Endothelial cell (in vitro differentiated cells): ENCODE measurements at places on chromosomes 4 and X. TPM values are rescaled to one million over a fixed set of nuclear protein-coding genes. Genes with fewer than 3 reads are reported as not detected.

GRCh38 chrX:132481449-132481848 lies 7.4 kb downstream of the MBNL3 start:
- no peak overlapping the region for H3K27ac ChIP-seq
- peaks cover 14% of the 10 kb centered on the region for H3K4me1 ChIP-seq
- H3K27me3 ChIP-seq: no peaks in the 10 kb centered on the region
- DNase-seq: no peak

- H3K27ac ChIP-seq: no peak overlapping the region
- no peaks in the 10 kb centered on the region for H3K36me3 ChIP-seq
- DNase-seq: no peak
- H3K4me3 ChIP-seq: no peak overlapping the region
- no peaks in the 10 kb centered on the region for H3K27me3 ChIP-seq
These were observed 853.5 kb downstream of the TRIML1 start for GRCh38 chr4:188992706-188993105.

GRCh38 chrX:1444561-1445500 lies 7.9 kb downstream of the ASMTL start:
- peaks cover 10% of the 10 kb centered on the region for H3K4me1 ChIP-seq
- no peak for DNase-seq
- no peak overlapping the region for H3K27ac ChIP-seq
- H3K36me3 ChIP-seq: peaks cover 56% of the 10 kb centered on the region

DNA sequence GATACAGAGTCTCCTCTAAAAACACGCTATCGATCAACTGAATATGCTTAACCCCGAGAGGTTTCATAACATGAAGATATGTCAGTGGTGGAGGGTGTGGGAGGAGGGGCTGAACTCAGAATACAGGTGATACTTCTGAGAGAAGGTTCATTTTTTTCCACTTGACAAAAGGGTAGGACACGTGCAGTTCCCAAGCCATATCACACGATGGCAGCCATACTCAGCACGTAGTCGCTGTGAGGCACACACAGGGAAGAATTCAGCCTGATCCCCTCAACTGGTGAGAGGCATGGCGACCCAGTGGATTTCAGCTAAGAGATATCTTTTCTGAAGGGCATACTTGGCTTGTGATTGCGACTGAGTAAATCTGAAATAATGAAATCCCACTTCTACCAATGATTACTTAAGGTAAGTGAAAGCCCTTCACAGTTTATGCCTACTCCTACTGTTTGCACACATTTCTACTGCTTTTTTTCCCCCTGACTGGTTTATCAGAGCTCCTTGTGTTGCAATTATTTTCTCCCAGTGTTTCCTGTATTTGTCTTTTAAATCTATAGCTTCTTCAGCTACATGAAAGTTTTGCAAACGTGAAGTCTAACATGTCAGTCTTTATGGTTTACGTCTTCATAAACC lies 133.1 kb downstream of the CORIN start:
- no peaks in the 10 kb centered on the region for H3K36me3 ChIP-seq
- DNase-seq: peak; percentile 54
- H3K4me1 ChIP-seq: peaks cover 2% of the 10 kb centered on the region
- H3K4me3 ChIP-seq: no peak overlapping the region

- no peaks in the 10 kb centered on the region for H3K27me3 ChIP-seq
- no peak overlapping the region for H3K4me3 ChIP-seq
- no peak for DNase-seq
- peaks cover 81% of the 10 kb centered on the region for H3K4me1 ChIP-seq
- H3K36me3 ChIP-seq: peaks cover 11% of the 10 kb centered on the region
These were observed 77.6 kb downstream of the AFF1 start for GRCh38 chr4:87012265-87012953.

DNA sequence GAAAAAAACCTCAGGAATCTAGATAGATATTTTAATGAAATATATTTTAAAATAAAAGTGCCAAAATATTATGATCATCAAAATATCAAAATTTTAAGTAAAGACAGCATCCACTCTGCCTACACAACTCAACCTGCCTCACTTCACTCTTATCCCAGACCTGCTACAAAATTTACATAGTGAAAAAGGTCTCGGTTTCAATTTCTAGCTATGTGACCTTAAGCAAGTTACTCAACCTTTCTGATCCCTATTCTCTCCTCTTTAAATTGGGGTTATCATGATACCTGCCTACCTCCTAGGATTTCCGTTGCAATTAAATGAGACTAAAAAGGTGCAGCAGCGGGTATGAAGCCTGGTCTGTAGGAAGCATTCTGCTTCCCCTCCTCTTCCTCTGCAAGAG lies 72.9 kb downstream of the FAM114A1 start:
- H3K36me3 ChIP-seq: peaks cover 4% of the 10 kb centered on the region
- H3K4me3 ChIP-seq: no peak overlapping the region
- no peak overlapping the region for H3K27ac ChIP-seq
- H3K4me1 ChIP-seq: no peaks in the 10 kb centered on the region
- H3K27me3 ChIP-seq: no peaks in the 10 kb centered on the region

DNA sequence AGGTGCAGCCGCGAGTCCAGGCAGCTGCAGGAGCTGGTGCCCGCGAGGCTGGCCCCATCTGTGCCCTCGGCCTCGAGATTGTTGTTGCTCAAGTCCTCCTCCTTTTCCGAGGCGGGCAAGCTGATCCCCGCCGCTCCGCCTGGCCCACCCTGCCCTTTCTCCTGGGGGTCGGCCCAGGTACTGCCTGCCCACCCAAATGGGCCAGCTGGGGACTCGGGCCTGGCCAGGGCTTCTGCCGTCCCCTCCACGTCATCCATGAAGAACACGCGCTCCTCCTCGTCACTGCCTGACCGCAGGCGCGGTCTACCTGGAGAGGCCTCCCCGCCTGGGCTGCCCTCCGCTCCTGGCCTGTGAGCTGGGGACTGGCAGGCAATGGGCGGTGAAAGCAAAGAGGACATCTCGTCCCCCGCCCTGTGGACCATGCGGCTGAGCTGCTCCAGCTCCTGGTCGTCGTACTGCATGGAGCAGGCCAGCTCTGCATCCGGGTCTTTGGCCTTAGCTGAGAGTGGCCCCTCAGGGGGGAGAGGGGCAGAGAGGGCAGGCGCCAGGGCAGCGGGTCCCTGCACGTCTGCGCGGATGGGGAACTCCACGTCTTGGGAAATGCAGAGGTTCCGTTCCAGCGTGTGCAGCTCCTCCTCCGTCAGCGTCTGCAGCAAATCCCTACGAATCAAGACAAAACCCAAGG lies 43.1 kb upstream of the MXD4 start:
- no peak for DNase-seq
- peaks cover 9% of the 10 kb centered on the region for H3K36me3 ChIP-seq
- H3K4me3 ChIP-seq: no peak overlapping the region
- H3K27me3 ChIP-seq: peaks cover 1% of the 10 kb centered on the region

- H3K4me1 ChIP-seq: no peaks in the 10 kb centered on the region
- H3K4me3 ChIP-seq: no peak overlapping the region
- no peak for DNase-seq
- H3K27me3 ChIP-seq: no peaks in the 10 kb centered on the region
- no peaks in the 10 kb centered on the region for H3K36me3 ChIP-seq
These were observed 1030.9 kb downstream of the FSTL5 start for GRCh38 chr4:161132715-161133425.

DNA sequence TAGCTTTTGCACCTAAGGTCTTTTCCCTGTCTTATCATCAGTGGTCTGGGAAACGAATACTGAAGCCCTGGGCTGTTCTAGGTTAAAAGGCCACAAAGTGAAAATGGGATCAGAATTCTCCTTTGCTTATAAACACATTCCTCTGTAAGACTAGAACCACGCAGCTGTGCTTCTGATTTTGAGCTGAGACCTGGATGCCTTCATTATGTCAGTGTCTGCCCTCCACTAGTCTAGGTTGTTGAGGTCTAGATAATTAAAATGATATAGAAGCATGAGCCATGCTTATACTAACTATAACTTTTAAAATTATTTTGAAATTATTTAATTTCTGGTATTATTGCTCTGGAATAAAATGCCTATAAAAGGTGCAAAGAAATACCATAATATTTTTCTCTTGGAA lies 403.9 kb downstream of the ADGRL3 start:
- no peaks in the 10 kb centered on the region for H3K4me1 ChIP-seq
- no peaks in the 10 kb centered on the region for H3K27me3 ChIP-seq
- H3K36me3 ChIP-seq: no peaks in the 10 kb centered on the region
- no peak overlapping the region for H3K4me3 ChIP-seq

GRCh38 chrX:153875391-153876111 lies 10.4 kb downstream of the L1CAM start:
- peak; percentile 67 for DNase-seq
- H3K27me3 ChIP-seq: peaks cover 6% of the 10 kb centered on the region
- H3K4me3 ChIP-seq: no peak overlapping the region

DNA sequence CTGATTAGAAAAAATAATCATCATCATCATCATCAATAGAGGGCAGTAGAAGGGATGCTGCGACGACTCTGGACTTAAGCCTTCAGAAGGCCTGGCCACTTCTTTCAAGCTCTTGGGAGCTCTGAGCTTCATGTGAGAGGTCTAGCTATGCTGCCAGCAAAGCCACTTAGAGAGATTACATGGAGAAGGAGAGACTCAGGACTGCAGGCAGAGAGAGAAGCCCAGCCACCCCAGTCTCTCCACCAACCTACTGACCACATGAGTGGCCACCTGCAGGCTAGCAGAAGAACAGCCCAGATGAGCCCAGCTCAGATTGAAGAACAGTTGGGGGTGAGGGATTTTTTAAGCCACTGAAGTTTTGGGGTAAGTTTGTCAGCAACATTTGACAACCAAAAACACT lies 17.1 kb upstream of the TMEM150C start:
- no peak for DNase-seq
- H3K27me3 ChIP-seq: peaks cover 7% of the 10 kb centered on the region
- H3K4me1 ChIP-seq: peaks cover 3% of the 10 kb centered on the region
- H3K27ac ChIP-seq: no peak overlapping the region

GRCh38 chr4:122479935-122480416 lies 23.5 kb upstream of the IL2 start:
- no peaks in the 10 kb centered on the region for H3K4me1 ChIP-seq
- no peaks in the 10 kb centered on the region for H3K27me3 ChIP-seq
- H3K27ac ChIP-seq: no peak overlapping the region
- no peak overlapping the region for H3K4me3 ChIP-seq
- no peak for DNase-seq

- DNase-seq: no peak
These were observed 632.9 kb downstream of the ZNF674 start for GRCh38 chrX:45912316-45912715.

- DNase-seq: no peak
- no peaks in the 10 kb centered on the region for H3K36me3 ChIP-seq
- H3K4me3 ChIP-seq: no peak overlapping the region
- peaks cover 9% of the 10 kb centered on the region for H3K4me1 ChIP-seq
- H3K27ac ChIP-seq: peak overlapping the region; percentile 15
These were observed 392.8 kb upstream of the NR3C2 start for GRCh38 chr4:148834804-148835631.

- DNase-seq: no peak
- H3K4me1 ChIP-seq: no peaks in the 10 kb centered on the region
- H3K4me3 ChIP-seq: no peak overlapping the region
- H3K27ac ChIP-seq: no peak overlapping the region
- H3K27me3 ChIP-seq: no peaks in the 10 kb centered on the region
- H3K36me3 ChIP-seq: peaks cover 5% of the 10 kb centered on the region
These were observed 92.0 kb upstream of the EMCN start for GRCh38 chr4:100609810-100610209.

- DNase-seq: no peak
- peaks cover 4% of the 10 kb centered on the region for H3K27me3 ChIP-seq
- no peaks in the 10 kb centered on the region for H3K36me3 ChIP-seq
- H3K4me1 ChIP-seq: no peaks in the 10 kb centered on the region
These were observed 93.6 kb downstream of the DCTD start for GRCh38 chr4:182823576-182823975.

GRCh38 chr4:78197947-78198346 lies 140.8 kb downstream of the FRAS1 start:
- H3K27me3 ChIP-seq: peaks cover 4% of the 10 kb centered on the region
- no peak overlapping the region for H3K4me3 ChIP-seq
- DNase-seq: no peak
- H3K4me1 ChIP-seq: peaks cover 7% of the 10 kb centered on the region
- H3K36me3 ChIP-seq: no peaks in the 10 kb centered on the region

GRCh38 chr4:143502231-143502630 lies 11.3 kb upstream of the SMARCA5 start:
- peaks cover 2% of the 10 kb centered on the region for H3K27me3 ChIP-seq
- no peaks in the 10 kb centered on the region for H3K36me3 ChIP-seq

DNA sequence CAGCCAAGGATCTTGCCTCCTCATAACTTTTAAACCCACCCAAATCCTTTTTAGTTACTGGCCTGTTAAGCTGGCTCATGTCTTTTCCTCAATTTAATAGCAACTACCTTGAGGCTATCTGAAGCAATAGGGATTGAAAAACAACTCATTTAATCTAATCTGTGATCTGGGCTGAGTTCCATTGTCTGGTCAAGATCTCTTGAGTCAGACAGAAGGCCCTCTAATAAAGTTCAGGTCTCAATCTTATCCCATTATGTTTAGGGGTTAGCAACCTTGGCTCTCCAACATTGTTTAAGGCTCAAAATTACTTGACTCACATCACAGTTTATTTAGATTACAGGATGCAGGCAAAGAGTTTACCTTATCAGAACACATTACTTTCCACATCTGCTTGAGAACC lies 436.1 kb downstream of the ANKRD50 start:
- no peaks in the 10 kb centered on the region for H3K36me3 ChIP-seq
- no peaks in the 10 kb centered on the region for H3K4me1 ChIP-seq
- DNase-seq: no peak

DNA sequence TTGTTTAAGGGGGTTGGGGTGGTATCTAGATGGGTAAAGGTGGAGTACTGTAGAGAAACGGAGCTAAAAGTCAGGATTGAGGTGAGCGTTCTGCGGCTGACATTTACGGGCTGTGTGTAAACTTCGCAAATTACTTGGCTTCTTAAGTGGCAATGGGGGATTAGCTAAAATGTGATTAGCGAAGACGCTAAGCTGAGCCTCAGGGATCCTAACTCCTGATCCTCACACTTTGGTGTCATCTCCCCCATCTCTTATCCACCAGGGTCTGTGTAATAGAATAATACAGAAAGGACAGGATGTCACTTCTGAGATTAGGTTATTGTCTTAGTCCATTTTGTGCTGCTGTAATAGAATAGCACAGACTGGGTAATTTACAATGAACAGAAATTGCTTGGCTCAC lies 10.6 kb upstream of the FAT1 start:
- no peaks in the 10 kb centered on the region for H3K36me3 ChIP-seq
- no peak overlapping the region for H3K4me3 ChIP-seq
- no peak for DNase-seq
- peaks cover 1% of the 10 kb centered on the region for H3K27me3 ChIP-seq

Gene CENPI
- 10.3 TPM for total RNA-seq

Gene USP17L13
- not detected for total RNA-seq

Gene TMPRSS11F
- not detected for total RNA-seq

Gene RIBC1
- total RNA-seq: 0.97 TPM

Gene MXRA5
- total RNA-seq: 4.3 TPM

Gene GYPE
- 0.41 TPM for total RNA-seq

Gene DKK2
- 8.0 TPM for total RNA-seq

Gene PTCHD1
- 0.87 TPM for total RNA-seq

Gene PPP4R3C
- not detected for total RNA-seq

Gene PNMA6F
- not detected for total RNA-seq

Gene NEXMIF
- total RNA-seq: 0.31 TPM

Gene HS3ST1
- 0.44 TPM for total RNA-seq

Gene SPINK2
- not detected for total RNA-seq

Gene TAF7L
- 0.31 TPM for total RNA-seq

Gene NAP1L3
- 18.3 TPM for total RNA-seq
